ENCODE measurements at places on chromosomes 16 and 17. TPM values are rescaled to one million over a fixed set of nuclear protein-coding genes. Genes with fewer than 3 reads are reported as not detected.

DNA sequence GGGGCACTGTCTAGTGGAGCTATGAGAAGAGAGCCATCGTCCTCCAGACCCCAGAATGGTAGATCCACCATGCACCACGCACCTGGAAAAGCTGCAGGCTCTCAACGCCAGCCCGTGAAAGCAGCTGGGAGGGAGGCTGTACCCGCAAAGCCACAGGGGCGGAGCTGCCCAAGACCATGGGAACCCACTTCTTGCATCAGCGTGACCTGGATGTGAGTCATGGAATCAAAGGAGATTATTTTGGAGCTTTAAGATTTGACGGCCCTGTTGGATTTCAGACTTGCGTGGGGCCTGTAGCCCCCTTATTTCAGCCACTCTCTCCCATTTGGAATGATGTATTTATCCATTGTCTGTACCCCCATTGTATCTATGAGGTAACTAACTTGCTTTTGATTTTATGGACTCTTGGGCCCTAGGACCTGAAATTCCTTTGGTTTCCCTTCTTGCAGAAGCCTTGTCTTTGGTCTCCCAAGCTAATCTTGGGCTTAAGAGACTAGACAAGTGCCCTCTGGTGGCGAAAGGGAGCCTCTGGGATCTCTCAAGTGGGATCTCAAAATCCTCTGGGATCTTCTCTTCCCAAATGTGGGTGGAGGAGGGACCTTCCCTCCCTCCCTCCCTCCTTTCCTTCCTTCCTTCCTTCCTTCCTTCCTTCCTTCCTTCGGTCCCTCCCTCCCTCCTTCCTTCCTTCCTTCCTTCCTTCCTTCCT lies 58.2 kb upstream of the HAPSTR1 start:
- peak; percentile 52 for DNase-seq

GRCh38 chr17:42720996-42721583 lies 23.8 kb downstream of the EZH1 start:
- DNase-seq = no peak

DNA sequence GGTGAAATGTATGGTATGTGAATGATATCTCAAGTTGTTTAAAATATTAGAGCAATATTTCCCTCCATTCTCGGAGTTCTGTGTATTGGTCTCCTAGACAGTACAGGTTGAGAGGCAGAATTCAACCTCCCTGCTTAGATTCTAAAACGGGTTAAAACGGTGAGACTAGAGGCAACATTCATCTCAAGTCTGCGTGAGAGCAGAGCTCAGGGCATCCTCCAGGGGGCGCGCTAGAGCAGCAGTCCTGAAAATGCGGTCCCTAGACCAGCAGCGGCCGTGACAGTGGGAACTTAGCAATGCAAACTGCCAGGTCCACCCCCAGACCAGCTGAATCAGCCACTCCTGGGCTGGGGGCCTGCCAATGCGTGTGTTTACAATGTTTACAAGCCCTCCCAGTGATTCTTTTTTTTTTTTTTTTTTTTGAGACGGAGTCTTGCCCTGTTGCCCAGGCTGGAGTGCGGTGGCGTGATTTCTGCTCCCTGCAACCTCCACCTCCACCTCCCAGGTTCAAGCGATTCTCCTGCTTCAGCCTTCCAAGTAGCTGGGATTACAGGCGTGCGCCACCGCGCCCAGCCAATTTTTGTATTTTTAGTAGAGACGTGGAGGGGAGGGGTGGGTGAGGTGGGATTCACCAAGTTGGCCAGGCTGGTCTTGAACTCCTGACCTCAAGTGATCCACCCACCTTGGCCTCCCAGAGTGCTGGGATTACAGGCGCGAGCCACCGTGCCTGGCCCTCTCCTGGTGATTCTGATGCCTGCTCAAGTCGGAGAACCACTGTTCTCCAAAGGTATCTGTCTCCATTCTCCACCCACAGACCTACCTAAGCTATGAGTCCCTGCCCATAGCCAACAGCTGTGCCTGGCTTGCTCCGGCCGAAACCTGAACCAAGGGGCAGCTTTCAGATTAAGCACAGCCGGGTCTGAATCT lies 24.2 kb downstream of the KLHL36 start:
- DNase-seq = peak; percentile 85

GRCh38 chr17:28053725-28054124 lies 11.2 kb downstream of the NLK start:
- DNase-seq = no peak

The WNK4 gene
- 1.1 TPM for total RNA-seq
